Activated T-helper 17 cell treated with anti-CD3 and anti-CD28 coated beads, Interleukin-2, amount 50 U/mL, for 72 hours (primary cell): ENCODE measurements at places on chromosomes 16 and 17.

- ATAC-seq, result no peak
Observed at GRCh38 chr17:30433514-30433913, 43.7 kb upstream of the GOSR1 start.

DNA sequence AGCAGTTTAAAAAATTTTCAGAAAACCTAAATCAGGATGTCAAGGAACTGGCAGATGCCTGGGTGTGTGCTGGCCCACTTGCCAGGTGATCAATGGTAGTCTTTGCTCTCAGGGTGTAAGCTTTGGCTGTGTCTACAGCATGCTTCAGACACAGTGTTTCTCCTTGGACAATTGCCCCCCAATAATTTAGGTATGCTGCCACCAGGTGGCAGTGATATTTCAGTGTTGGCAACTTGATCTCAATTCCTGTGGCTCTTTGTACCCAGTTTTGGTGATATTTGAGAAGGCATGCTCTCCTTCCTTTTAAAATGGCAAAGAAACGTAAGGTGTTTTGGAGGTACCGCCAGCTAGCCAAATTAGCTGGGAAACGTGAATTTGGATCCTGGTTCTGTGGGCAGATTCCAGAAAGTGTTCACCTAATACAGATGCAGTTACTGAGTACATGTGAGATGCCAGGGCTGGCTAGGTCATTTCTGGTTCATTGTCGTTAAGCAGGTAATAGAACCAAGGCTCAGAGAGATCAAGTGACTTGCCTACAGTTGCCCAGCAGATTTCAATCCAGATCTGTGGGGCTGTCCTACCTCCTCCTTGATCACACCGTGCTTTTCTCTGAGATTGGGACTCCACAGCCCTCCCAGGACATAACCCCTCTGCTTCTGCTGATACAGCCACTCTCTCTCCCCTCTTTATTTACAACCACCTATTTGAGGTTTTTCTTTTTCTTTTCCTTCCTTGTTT lies 155.6 kb upstream of the PLCG2 start:
- no peak for ATAC-seq

DNA sequence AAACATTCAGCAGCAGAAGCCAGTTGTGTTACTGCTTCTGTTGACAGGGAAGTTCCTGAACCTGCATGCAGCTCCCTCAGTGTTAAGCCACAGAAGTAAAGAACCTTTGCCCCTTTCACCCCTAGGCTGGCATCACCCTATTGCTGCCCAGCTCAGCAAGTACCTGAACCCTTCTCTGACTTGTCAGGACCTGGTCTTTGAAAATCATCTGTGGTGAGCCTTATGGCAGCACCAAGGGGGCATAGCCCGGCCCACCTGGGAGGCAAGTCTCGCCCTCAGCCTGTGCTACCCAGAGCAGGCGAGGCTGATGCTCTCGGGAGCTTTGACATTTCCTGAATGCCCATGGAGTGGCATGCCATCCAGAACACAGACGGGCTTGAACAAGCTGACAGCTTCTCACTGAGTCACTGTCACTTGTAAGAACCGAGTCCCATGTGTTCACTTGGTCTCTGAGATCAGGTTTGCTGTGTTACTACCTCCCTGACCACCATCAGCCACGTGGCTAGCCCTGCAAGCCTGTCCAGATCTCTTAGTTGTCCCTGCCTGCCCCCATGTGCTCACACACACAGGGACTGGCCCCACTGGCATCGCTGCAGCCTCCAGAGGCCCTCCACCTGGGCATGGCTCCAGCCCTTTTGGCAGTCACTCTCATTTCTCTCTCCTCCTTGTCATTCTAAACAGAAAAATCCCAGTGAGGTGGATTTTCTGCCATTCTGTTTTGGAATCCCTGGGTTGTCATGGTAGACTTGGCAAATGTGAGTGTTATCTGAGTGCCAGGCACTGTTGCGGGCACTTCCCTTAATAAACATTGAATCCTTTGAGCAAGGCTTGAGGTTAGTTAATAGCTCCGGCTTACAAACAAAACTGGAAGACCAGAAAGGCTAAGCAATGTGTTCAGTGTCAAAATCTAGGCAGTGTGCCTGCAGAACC lies 2.9 kb upstream of the CARMIL2 start:
- no peak for ATAC-seq

GRCh38 chr17:900336-900934 lies 79.1 kb downstream of the NXN start:
- no peak for ATAC-seq

DNA sequence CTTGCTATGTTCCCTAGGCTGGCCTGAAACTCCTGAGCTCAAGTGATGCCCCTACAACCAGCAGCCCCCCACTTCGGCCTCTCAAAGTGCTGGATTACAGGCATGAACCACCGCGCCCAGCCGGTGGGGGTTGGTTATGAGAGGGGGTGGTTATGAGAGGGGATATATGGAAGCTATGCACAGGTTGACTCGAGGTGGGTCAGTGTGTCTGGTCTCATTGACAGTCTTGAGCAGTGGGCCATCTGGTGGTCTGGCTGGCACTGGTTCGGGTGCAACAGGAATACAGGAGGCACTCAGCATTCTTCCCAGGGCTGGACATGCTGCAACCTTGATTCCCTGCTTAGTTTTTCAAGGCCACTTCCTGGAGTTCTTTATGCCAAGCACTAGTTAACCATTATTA lies 5.6 kb upstream of the STX1B start:
- ATAC-seq, result no peak

- ATAC-seq, result no peak
Observed at GRCh38 chr17:42387661-42388380, 421 bp downstream of the STAT3 start.

DNA sequence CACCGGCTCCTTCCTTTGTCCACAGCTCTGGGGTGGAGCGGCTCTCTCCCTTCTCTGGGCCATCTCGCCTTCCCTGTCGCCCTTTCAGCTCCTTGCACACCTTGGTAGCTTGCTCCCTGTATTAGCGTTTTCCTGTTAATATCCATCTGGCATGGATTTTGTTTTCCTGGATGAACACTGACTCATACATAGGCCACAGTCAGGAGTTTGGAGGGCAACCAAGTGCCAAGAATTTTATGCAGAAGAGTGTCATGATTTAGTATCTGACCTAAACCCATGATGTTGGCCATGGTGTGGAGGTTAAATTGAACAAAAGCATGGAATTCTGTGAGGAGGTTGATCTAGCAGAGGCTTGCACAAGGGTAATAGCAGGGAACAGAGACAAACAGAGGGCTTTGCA lies 180.9 kb downstream of the AIPL1 start:
- no peak for ATAC-seq

DNA sequence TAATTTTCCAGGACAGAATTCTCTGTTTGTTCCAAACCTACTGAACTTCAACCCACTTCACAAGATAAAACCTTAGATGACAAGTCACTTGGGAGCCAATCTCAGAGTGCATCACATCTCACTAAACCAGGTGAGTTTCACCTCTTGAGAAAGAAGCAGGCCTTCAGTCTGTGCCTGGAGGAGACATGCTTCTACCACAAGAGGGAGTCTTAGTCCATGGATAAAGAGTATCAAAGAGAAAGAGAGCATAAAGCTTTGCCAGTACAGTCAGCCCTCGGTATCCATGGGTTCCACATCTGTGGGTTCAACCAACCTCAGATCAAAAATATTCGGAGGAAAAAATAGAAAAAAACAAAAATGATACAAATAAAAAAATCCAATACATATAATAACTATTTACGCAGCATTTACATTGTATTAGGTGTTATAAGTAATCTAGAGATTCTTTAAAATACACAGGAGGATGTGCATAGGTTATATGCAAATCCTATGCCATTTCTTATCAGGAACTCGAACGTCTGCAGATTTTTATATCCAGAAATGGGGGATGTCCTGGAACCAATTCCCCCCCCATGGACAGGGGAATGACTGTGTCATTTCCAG lies 37.7 kb downstream of the DUSP14 start:
- peak; percentile 71 for ATAC-seq

DNA sequence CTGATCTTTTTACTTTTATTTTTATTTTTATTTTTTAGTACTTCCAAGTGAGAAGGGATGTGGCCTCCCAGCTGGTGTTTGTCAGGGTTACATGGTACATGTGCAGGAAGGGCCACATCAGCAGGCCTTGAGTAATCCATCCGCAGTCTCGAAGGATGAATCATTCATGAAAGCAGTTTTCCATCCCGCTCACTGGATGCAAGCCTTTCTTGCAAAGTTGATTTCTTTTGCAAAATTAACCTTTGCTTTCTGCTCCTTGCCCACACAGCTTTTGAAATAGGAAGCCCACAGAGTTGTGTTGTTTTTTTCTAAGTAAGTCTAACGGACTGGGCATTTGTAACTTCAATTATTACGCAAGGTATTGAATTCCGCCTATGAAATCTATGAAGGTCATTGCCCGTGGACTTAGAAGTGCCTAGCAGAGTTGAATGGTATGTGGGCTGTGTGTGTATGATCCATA lies 157.4 kb downstream of the PRKCA start:
- peak; percentile 93 for ATAC-seq

GRCh38 chr17:79407385-79407784 lies 203.5 kb downstream of the RBFOX3 start:
- no peak for ATAC-seq

GRCh38 chr16:25366078-25366477 lies 108.4 kb upstream of the ZKSCAN2 start:
- no peak for ATAC-seq

GRCh38 chr16:85659805-85660511 lies 28.8 kb downstream of the GINS2 start:
- ATAC-seq, result peak; percentile 77
